BJ (cell line): ENCODE measurements at places on chromosomes 7 and 10. TPM values are rescaled to one million over a fixed set of nuclear protein-coding genes. Genes with fewer than 3 reads are reported as not detected.

DNA sequence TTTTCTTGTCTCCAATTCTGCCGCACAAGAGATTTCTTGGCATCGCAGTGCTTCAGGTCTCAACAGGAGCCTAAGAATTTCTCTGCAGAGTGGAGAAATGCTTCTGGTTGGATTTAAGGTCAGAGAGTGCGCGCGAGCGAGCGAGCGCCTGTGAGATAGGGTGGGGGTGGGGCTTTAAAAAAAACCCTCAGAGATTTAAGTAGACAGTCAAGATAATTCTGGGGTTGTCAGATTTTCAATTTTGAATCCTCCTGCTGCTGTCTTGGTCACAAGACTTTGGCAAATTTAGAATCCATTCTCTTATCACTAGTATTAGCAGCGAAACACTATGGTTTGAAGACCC is 49.7 kb downstream of the CPEB3 start:
- no peak for DNase-seq

DNA sequence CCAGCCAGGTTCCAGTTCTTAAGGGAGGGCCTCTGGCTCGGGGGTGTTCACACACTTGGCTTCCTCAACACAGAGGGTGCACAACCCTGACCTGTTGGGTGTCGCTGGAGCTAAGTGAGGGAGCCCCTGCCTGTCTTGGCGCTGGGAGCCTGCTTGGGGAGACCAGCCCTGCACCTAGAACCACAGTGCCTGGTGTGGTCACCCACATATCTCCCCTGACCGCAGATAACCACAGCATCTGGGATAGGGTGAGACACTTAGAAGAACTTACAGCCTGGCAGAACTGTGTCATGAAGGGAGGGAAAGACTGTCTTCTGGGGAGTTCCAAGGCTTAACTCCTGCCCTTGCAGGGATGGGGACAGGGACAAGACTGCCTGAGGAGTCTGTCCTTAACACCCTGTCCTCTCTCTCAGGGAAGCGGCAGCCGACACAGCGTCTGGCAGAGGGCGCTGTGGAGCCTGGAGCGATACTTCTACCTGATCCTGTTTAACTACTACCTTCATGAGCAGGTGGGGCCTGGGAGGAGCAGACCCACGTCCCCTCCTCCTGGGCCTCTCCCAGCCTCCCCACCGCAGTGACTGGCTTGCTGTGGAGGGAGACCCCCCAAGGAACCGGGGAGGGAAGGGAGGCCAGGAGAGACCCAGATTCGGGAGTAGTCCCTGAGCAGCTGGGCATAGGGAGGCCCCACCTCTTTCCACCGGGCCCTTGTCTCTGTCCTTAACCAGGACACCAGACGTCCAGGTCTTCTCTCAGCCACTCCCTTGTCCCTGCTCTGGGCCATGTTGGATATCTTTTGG is 59.0 kb downstream of the PALD1 start:
- no peak for DNase-seq

GRCh38 chr10:130422366-130423324 is 286.5 kb downstream of the GLRX3 start:
- DNase-seq, result no peak

TRIM50 gene
- not detected in 2 replicates for polyA plus RNA-seq

SCART1 gene
- 0.89 and 1.3 TPM in 2 replicates for polyA plus RNA-seq
